ENCODE measurements at places on chromosomes 1 and 21. TPM values are rescaled to one million over a fixed set of nuclear protein-coding genes. Genes with fewer than 3 reads are reported as not detected.

CLCA1 gene
- not detected for total RNA-seq

DNA sequence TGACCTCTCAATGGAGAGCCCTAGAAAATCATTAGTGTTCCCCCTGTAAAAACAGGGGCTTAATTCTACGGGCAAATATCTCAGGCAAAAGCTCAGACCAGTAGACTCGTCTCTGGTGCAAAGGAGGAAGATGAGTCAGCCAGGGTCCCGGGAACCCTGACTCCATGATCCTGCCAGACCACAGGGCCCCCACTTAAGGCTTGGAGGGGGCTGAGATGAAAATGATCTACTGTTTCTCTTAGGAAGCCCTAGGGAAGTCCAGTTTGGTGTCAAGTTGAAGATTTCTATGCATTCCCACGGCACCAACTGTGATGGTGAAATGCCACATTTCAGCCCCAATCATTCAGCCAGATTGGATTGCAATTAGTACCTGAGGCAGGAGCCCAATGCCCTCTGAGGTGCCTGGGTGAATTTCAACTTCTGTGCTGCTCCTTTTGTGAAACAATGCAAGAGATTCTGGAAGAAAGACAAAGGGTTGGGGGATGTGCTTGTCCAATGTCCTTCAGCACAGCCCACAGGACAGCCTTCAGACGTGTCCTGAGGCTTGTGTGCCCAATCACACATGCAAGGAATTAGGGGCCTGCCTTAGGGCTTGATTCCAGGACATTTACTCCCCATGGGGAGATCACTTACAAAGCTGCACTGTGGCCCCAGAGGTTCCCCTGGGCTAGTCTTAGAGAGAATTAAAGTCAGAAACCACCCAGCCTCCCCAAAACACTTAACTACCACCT, 18.1 kb downstream of the NAV1 start:
- no peak for DNase-seq

GRCh38 chr1:229124520-229125124, 146.3 kb upstream of the RAB4A start:
- no peak for DNase-seq

DNA sequence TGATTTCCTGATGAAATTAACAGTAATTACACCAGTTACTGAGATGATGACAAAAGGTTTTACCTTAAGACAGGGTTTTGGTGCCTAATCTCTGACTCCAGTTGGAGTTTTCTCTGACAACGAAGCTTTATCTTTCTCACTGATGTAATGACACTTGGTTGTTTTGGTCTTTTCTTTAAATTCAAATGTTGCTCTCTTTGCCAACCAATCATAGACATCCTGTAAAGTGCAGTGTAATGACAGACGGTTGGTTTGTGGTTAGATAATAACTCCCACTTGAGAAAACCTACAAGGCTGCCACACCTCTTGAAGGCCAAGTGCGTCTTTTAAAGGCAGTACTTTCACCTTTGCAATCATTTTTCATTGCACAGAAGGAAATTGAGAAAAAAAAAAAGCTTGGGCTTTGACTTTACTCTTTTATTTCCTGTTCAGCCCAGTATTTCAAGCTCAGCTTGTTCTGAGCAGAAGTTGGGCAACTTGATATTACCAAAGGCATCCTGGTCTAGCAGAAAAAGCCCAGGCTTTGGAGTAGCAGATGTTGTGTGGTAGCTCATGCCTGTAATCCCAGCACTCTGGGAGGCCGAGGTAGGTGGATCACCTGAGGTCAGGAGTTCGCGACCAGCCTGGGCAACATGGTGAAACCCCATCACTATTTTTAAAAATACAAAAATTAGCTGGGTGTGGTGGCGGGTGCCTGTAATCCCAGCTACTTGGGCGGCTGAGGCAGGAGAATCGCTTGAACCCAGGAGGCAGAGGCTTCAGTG, 14.9 kb downstream of the PDIK1L start:
- DNase-seq: peak; percentile 57

- no peak for DNase-seq
These were observed 1.6 kb upstream of the COLGALT2 start for GRCh38 chr1:184039126-184039525.

DNA sequence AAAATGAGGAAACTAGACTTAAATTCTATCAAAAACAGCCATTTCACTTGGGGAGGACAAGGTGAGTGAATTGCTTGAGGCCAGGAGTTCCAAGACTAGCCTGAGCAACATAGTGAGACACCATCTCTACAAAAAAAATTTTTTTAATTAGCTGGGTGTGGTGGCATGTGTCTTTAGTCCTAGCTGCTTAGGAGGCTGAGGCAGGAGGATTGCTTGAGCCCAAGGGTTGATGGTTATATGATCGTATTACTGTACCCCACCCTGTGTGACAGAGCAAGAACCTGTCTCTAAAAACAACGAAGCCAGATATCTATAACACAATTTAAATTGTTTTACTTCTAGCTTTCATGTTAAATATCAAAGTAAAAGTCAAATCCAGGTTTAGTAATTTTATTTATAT, 126.1 kb upstream of the HP1BP3 start:
- DNase-seq: no peak

DNA sequence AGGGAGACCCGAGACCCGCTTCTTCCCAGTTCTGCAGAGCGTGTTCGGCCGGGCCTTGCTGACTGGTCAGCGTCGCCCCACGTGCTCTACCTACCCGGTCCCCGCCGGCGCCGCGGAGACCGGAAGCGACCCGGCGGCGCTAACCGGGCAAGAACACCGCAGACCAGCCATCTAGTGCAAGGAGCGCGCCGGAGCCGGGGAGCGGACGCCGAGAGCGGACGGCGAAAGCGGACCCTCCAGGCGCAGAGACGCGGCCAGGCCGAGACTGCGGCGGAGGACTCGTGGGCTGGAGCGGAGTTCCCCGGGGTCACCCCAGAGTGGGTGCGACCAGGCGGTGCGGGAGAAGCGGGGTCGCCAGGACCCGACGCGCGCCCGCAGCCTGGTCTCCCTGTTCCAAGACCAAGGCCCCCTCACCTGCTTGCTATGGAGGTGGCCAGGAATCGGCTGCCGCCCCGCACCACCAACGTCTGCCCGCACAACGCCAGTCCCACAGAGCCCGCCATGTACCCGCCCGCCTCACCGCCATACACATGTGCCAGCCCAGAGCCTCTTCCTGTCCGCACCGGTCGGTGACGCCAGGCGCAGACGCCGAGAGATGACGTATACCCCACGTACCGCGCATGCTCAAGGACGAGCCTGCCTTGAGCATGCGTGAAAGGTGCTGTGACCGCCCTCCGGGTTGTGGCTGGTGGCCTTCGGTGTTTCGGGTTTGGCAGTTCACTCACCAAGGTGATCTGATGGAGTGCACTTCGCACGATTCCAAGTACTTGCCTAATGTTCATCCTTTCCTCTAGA, at the start of gene WDR4:
Gene WDR4 (minus strand): TSS at position 547 of the 795 bp plus-strand sequence. CDS start 44 bp downstream, at position 503.
- peak; percentile 100 for DNase-seq

CADM3 gene
- total RNA-seq: not detected

OR2T34 gene
- not detected for total RNA-seq

- no peak for DNase-seq
These were observed 458.7 kb downstream of the PTPRU start for GRCh38 chr1:29695036-29695435.

FCER1G gene
- total RNA-seq: 2.0 TPM

- no peak for DNase-seq
These were observed 533.9 kb downstream of the PLPP3 start for GRCh38 chr1:56045477-56045876.

DNA sequence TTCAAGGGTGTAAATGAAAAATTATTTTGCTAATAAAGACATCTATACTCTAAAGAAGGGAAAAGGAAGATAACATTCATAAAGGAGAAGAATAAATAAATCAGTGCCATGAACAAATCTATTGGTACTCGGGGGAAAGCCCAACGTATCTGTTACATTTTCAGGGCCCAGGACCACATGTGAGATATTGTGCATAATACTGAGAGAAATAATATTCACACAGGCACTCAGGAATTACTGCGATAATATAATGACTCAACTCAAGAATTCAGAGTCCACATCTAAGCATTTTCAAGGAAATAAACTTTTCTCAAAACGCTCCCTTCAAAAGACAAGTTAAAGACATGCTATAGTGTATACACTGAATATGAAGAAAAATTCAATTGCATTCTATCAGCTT, 108.8 kb downstream of the SMYD2 start:
- no peak for DNase-seq

DNA sequence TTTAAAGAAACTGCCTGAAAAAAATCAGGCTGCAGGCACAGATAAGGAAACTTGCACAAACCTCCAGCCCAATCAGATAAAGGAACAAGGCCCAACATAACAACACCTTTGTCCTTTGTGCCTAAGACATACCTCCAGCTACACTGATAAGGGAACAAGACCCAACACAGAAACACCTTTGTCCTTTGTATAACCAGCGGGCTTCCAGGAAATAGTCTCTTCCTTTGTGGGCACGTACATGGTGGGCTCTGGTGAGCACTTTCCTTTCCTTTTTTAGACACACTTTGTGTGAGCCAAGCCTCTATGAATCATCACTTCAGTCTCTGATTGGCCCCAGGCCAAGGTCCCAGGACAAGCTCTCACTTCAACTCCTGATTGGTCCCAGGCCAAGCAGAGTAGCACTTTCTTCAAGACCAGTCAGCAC, 23.6 kb downstream of the ZNF670 start:
- DNase-seq: no peak

DNA sequence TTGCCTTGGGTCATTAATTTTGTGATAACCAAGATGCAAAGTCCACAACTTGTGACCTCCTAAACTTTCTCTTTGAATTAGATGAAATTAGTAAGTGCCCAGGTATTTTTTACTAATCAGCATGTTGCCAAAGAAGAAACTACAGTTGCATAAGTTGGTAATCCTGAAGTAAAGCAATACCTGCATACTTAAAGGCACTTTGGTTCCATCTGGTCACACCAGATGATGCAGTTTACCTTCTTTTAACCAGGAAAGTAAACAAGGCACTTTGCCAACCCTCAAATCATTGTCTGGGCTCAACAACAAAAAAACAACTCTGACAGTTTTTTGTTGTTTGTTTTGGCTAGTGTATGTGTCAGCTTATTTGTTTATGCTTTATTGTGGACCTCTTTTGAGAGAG, 55.5 kb upstream of the DYNLT5 start:
- DNase-seq: no peak

- no peak for DNase-seq
These were observed 63.7 kb downstream of the NAV1 start for GRCh38 chr1:201602413-201603265.
